Mammary epithelial cell (primary cell): ENCODE measurements at places on chromosomes 2 and 18. TPM values are rescaled to one million over a fixed set of nuclear protein-coding genes. Genes with fewer than 3 reads are reported as not detected.
A peak's percentile ranks its signal among the peaks of the same experiment; 100 is the strongest.

The ZNF512 gene
- total RNA-seq: 17.2 TPM

The ITGB6 gene
- total RNA-seq: 91.7 and 186 TPM in 2 replicates

The THSD7B gene
- not detected in 2 replicates for total RNA-seq

The CCL20 gene
- total RNA-seq: 0.88 and 1.2 TPM in 2 replicates

The OTOS gene
- not detected for total RNA-seq

The VSNL1 gene
- total RNA-seq: 5.0 and 20.0 TPM in 2 replicates

The C2orf74 gene
- total RNA-seq: 2.7 TPM

The SCN7A gene
- total RNA-seq: not detected

- DNase-seq: no peak
Observed at GRCh38 chr2:10256031-10256514, 46.6 kb upstream of the HPCAL1 start.

DNA sequence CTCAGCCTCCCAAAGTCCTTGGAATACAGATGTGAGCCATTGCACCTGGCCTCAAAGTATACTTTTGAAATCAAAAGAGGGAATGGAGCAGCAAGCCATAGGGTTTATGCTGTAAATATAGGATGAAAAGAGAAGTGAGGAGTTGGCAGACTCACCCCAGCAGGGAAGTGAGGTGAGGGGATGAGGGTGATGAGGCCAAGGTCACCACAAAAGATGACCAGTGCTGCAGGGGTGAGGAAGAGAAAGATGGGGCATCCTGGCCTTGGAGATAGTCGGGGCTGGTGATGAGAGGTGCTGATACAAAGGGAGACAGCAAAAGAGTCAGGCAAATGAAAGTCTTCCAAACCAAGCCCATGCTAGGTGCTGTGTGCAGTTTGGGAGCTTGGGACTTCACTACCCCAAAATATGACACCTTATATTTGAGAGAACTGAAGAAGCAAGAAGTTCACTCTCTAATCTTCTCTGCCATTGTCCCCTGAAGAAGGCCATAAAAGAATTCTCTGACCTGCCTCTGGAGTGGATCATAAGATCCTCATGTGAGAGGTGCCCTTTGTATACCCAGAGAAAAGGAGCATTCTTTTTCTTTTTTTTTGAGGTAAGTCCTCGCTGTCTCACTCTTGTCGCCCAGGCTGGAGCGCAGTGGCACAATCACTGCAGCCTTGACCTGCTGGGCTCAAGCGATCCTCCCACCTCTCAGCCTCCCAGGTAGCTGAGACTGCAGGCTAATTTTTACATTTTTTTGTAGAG is 31.0 kb downstream of the TGIF1 start:
- DNase-seq: no peak

GRCh38 chr2:142095647-142096046 is 35.2 kb downstream of the LRP1B start:
- DNase-seq: no peak

- no peak for DNase-seq
Observed at GRCh38 chr18:13525381-13526029, 200.9 kb downstream of the FAM210A start.

GRCh38 chr2:30684996-30685395 is 122.2 kb downstream of the CAPN13 start:
- no peak for DNase-seq

DNA sequence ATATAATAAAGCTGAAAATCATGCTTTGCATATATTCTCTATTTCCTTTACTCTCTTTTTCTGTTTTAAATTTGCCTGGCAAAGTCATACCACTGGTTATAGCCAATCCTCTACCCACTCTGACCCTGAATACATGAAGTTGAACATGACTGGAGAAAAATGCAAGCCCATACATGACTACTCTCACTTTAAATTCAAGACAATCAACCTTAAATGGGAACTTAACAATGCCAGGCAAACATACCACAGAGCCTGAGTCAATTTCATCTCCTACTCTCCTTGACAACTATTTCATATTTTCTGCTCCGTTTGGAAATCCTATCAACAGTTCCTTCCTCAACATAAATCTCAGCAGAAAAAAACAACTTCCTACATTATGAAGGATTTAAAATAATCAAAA is 22.6 kb downstream of the RAD51AP2 start:
- DNase-seq: peak; percentile 86

- DNase-seq: peak; percentile 22
Observed at GRCh38 chr2:103161456-103162289, 399.8 kb downstream of the TMEM182 start.

GRCh38 chr2:27147935-27148334 is 869 bp upstream of the TCF23 start:
- DNase-seq: no peak

GRCh38 chr2:186009341-186009740 is 270.7 kb downstream of the FSIP2 start:
- DNase-seq: no peak

GRCh38 chr18:59846814-59847490 is 52.8 kb upstream of the PMAIP1 start:
- peak; percentile 72 for DNase-seq

DNA sequence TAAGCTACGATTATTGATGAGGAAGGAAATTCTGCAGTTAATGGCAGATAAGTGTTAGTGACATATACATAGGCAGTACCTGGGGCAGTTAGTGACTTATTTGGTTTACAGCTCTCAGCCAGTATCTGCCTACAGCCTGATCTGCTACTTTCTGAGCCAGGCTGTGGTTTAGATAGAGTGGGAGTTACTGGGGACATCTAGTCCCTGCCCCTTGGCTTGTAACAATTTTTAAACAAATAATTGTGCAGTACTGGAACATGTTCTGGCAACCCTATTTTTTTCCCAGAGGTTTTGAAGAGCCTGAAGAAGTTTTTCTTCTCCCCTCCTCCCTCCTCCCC is 2.3 kb downstream of the KIF5C start:
- no peak for DNase-seq

DNA sequence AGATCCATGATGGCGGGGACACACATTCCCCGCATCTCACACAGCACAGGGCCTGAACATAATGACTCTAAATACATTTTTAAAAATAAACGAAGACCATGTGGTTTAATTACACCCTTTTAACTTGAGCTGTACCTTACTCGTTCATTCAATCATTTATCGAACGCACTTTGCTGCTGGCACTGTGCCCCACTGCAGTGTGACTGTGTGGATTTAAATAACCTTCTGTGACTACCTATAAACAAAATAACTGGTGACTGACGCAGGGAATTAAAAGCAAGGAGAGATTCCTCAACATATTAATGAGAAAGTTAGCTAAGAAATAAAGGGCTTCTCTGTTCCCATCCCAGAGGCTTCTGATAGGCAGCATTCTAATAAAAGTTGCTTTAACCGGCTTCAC is 10.9 kb upstream of the FZD7 start:
- no peak for DNase-seq

DNA sequence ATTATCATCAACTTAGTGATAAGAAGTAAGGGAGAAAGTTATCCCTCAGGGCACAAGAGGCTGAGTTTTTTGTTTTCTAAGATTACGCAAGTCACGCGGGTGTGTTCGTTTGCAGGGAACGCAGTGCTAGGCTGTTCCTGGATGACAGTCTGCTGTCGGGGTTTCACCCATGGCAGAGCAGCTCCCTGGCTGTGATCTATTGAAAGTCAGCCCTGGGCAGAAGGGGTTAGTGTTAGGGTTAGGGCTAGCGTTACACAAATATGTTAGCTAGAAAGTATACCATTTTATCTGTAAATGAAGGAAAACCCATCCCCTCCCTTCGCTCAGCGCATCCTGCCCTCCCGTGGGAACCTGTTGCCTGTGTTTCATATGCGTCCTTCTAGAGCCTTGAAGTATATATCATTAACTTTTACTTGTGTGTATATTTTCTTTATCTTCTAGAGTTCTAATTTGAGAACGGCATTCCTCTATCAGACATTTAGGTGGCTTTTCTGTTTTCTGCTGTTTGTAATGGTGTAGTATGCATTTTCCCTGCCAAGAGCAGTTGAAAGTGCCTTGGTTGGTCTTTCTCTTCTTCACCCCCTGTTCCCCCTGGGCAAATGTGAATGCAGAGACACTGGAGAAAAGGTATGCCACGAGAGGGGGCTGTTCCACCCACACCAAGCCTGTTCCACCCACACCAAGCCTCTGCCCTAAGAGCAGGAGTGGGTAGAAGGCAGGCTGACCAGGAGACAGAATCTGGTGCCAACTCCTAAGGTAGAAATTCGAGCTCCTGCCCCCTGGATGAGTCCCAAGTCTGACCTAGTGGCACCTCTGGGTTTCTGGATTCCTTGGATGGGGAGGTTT is 47.0 kb downstream of the ARMC9 start:
- peak; percentile 8 for DNase-seq

- peak; percentile 19 for DNase-seq
Observed at GRCh38 chr2:12262681-12263436, 453.9 kb upstream of the TRIB2 start.

DNA sequence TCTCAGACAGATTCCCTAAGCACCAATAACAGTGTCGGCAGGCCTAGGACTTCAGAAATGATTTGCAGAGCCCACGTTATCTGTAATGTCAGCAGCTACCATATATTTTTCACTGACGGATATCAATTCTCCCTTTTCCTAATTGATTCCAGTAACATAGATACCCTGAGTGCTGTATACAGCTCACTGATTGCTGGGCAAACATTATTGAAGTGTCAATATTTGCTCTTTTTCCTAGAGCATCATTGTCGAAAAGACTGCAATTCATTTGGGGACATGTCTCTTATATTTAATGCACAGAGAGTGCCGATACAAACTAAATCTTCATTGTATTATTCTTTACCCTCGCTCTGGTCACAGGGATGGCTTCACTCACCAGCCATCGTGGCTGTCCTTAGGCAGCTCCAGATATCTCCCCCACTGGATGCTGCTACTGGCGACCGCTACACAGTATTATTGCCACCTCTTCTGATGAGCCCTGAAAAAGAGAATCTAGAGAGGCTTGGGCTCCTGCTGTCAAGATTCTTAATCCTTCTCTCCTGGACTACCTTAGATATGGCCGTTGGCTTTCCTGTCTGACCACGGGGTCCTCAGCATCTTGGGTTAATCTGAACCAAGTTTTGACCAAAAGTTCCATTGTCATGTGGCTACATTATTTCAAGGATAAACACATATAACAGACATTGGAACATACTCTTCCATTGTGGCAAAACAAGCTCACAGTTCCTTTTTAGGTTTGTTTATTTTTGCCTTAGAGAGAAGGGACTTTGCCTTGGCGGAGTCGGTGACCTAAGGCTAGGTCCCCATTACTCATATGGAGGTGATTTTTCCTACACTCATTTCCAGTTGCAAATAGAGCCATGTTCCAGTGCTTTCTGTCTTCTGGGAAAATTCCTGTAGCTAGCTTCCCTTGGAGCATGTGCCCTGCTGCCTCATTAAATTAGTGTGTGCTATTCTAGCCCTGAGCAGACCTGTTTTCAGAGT is 105.4 kb downstream of the CPO start:
- DNase-seq: no peak

- DNase-seq: no peak
Observed at GRCh38 chr2:128403814-128404708, 85.4 kb upstream of the HS6ST1 start.

DNA sequence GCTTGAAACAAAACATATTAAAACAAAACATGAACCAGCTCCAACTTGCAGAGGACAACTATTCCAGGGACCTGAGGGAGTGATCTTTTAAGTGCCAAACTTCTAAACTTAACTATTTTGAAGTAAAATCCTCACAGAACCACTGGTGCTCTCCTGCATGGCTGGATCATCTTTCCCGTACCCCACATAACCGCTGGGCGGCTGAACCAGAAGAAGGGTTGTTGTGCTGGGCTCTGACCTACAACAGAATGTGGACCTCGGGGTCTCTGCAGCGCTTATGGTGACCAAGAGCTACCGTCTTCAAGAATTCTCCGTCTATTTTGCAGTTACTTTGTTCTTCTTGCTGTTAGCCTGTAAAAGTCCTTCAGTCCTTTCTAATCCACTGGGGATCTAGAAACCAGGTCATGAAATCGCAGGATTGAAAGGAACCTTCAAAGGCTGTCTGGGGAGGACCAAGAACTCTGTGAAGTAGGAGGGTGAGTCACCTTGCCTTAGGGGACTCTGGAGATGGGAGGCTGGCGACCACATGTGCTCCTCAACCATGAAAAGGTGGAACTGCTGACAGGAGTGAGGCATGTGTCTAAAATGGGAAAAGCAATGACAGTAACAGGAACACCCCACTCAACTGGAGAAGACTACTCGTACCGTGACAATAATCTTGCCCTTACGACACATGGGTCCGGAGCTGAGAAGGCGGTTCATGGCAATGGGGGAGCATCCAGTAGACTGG is 46.6 kb downstream of the HDLBP start:
- peak; percentile 74 for DNase-seq

DNA sequence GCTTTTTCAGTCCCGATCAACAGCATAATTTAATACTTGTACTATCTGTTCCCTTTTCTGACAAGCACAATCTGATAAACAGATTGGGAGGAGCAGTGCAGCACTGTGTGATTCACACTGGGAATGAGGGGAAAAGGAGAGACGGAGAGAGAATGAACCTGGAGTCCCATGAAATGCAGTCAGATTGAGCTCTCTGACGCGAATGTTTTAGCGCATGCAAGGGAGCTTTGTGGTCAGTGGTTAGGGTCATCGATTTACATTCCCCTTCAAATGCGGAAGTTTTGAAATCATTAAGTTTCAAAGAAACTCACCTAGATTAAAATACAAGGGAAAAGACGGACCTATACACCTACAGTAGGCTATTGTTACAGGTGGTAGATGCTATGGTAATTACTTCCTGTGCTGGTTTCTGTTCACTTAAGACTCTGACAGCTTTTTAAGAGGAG is 99.6 kb downstream of the KCTD1 start:
- DNase-seq: no peak

GRCh38 chr2:227103583-227103982 is 60.4 kb downstream of the COL4A4 start:
- DNase-seq: no peak

DNA sequence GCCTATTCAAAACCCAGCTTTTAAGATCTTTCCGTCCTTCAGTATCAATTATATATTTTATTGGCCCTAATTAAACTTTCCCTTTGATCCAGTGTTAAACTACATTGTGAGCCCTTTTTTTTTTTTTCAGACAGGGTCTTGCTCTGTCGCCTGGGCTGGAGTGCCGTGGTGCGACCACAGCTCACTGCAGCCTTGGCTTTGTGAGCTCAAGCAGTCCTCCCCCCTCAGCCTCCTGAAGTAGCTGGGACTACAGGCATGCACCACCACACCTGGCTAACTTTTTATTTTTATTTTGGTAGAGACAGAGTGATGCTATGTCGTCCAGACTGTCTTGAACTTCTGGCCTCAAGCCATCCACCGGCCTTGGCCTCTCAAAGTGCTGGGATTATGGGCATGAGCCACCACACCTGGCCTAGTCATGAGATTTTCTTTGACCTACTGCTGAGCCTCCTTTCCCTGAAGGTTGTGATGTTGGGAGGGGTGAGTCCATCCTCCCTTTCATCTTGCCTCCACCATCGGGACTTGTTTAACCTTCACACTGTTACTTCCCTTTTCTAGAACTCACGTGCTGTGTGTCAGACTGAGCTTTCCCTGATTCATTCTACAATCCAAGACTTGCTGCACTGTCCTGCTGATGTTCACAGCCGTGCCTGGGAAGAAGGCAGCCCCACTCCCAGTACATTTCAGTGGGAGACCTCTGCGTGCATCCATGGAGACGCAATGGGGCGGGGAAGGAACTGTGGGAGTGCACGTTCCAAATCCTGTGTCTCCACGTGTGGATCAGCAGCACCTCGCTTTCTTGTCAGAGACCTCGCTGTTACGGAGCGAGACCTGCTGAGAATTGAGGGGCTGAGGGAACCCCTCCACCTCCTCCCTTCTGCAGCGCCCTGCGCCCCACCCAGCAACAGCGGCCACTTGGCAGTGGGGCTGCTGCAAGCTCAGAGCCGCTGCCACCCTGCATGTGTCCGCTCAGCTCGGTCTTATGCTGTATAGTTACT is 10.8 kb downstream of the OXER1 start:
- DNase-seq: no peak
